ENCODE measurements at places on chromosomes 12 and 14.

DNA sequence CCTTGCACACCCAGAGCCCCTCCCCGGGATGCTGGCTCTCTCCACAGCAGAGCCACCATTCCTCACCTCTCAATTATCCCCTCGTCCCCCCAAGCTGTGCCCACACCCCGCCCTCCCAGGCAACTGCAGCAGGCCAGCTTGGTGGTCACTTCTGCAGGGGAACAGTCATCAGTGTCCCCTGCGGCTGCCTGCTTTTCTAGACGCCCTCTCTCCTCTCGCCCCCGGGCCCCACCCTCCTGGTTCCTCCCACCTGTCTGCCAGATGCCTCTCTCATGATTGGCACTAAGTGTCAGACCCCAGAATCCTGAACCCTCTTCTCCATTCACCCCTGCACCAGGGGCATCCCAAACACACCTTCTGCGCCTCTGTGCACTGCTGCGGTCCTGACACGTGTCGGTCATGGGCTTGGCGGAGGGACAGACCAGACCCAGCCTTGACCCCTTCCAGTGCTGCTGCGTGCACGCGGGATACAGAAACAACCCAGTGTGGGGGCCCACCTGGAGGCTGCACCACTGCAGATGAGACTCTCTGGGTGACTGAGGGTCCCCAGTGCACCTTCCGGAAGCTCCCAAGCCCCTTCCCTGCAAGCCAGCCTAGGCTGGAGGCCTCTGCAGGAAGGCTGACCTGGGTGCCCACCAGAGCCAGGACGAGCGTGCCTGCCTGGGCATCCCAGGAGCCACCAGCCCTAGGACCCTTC is 99.5 kb downstream of the SETD3 start:
- DNase-seq, result no peak

DNA sequence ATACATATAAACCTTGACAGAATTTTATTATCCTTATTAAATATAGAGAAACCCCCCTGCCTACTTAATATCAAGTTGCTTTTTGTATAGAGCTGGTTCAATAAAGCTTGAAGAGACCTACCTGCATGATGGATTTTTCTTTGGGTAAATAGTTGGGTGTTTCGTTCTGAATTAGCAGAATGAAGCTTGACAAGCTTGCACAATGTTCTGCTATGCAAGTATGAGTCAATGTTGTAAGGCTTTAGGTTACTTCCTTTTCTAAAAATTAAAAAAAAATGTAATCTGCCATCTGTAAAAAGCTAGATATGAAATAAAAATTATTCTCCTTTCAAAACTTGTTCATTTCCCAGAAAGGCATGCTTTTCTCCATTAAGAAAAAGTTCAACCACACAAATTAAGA is 1662.6 kb upstream of the SEL1L start:
- no peak for DNase-seq

DNA sequence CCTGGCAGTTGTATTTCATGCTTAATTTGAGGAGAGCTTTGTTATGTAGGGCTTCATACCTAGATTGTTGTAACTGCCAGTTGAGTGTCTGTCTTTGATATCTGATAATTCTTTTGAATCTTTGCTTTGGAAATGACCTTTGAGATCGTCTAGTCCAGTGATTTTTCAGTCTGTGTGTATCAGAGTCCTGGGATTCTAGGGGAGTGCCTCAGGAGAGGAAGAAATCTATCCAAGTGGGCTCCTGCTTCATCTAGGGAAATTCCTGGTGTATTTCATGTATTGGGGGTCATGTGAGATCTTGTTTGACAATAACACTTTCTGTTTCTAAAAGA is 98.6 kb downstream of the FIGNL2 start:
- DNase-seq, result no peak

DNA sequence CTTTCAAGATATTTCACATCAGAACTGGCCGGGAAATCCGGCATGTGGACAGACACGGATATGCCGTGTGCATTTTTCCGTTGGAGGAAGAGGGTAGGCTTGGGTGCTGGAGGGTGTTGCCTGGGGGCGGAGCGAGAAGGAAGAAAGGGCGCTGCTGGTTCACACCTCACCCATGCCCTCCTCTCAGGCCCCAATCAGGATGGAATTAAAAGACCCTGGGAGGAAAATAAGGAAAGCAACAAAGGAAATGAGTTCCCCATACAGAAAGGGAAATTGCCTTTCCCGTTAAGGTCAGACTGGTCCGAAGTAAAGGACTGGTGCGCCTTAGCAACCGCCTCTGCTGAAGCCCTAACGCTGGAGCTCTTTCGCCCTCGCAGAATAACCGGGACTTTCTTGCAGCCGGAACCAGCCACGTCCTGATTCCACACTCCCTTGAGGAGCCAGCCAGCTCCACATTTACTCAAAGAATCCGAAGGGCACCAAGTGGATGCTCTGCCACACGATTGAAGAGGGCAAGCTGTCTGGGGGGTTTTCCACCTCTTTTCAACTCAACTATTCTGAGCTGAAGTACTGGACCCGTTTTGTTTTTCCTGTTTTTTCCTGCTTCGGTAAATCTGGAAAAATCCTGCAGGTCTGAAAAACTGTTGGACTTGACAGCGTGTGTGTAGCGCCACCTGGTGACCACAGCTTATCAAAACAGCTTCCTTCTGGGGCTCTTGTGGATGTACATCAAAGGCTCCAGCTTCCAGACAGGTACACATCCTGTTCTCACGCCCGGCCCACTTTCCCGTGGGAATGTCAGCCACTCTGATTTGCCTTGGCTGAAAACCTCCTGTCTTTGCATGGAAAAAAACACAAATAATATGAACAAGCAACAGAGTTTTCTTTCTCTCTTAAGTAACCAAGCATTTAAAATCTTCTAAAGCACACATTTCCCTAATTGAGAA is 37.6 kb upstream of the BCL2L14 start:
- DNase-seq, result peak; percentile 86

DNA sequence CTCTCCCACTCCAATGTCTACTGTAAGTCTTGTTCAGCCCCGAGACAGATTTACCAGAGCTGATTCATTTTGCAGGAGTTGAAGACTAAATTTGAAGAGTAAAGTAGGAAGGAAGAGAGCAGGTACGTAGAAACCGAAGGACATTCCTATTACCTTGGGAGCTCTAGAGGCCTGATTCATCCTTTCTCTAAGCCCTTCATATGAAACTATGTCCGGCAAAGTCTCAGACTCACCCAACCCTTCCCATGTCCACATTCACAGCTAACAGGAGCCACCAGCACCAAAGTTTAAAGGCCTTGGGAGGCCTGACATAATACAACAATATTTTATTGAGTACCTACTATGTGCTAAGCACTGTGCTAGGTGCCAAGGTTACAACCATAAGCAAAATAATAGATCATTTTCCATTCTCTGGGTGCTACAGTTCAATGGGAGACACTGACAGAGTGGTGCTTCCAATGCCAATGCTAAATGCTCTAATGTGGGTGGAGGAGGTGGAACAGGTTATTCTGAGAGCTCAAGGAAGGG is 86.6 kb downstream of the PHLDA1 start:
- DNase-seq, result no peak

DNA sequence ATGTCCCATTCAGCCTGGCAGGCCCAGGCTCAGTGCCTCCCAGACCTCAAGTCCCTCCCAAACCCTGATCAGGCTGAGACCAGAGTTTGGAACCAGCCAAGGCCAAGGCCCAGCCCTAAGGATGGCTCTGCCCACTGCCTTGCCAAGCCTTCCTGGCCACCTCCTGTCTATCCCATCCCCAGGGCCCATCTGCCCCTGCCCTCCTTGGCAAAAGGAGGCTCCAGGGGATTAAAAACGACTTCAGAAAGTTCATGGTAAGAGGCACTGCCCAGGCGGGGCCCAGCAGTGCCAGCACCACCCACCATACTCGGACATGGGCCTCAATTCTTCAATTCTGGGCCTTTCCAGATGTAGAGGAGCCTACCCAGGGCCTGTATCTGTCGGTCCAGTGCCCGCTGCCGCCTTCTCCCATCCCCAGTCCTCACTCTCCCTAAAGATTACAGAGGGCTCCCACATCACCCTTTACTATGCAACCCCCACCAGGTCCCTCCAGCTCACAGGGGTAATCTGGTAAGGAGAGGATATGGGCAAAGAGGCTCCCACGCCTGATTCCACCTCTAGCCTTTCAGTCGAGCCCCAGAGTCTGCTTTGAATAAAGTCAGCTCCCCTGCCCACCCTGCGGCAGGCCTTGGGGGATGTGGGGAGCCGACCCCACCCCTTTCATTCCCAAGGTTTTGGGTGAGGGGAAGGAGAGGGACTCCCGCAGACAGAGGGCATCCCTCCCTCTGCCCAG is 932 bp downstream of the ADCY6 start:
- no peak for DNase-seq

- DNase-seq, result no peak
Observed at GRCh38 chr12:54571193-54572188, 17.0 kb downstream of the PPP1R1A start.

DNA sequence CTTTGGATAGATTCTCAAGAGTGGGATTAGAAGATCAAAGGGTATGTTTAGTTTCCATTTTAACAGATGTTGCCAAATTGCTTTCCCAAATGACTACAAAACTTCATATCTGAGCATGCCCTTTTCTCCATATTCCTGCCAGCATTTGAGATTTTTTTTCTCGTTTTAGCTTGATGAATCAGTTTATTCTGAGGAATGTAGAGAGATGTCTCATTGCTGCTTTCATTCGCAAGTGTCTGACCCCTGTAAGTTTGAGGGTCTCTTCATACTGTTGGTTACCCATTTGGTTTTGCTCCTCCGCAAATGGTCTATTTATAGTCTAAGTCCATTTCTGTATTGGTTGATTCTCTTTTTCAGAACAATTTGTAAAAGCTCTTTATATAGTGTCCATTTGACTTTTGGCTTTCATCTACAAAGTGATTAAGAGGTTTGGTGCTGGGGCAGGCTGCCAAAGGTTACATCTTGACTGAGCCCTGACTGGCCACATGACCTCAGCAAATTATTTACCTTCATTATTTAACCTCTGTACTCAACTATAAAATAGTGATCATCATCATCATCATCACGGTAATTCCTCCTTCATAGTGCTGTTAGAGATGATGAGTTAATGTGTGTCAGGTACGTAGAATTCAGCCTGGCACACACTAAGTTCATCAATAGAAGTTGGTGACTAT is 33.6 kb downstream of the HCAR2 start:
- DNase-seq, result no peak

- DNase-seq, result no peak
Observed at GRCh38 chr14:96126339-96126782, 78.3 kb upstream of the BDKRB2 start.

- DNase-seq, result no peak
Observed at GRCh38 chr12:42910656-42911055, 321.1 kb upstream of the PRICKLE1 start.

DNA sequence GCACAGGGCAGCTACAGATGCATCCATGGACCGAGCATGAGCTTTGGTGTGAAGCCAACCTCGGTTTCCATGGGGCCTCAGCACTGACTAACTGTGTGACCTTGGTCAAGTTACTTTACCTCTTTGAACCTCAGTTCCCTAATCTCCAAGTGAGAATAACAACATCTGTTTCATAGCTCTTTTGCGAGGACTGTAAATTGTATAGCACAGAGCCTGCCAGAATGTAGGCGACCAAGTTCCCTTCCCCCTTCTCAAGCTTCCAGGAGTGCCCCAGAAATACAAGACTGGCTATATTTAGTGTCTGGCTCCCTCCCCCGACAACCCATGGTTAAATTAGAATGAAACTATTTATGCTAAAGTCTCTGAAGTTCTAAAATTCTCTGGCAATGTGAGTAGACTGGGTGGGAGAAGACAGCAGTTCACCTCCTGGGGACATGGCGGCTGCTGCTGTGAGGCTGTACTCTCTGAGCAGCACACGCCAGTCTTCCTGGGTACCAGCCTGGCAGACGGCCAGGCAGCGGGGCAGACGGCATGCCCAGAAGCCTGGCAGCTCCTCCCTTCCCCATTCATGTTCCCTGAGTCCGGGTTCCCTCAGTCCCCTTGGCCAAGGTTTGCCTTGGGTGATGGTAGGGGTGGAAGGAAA is 22.0 kb upstream of the TMED10 start:
- peak; percentile 32 for DNase-seq

DNA sequence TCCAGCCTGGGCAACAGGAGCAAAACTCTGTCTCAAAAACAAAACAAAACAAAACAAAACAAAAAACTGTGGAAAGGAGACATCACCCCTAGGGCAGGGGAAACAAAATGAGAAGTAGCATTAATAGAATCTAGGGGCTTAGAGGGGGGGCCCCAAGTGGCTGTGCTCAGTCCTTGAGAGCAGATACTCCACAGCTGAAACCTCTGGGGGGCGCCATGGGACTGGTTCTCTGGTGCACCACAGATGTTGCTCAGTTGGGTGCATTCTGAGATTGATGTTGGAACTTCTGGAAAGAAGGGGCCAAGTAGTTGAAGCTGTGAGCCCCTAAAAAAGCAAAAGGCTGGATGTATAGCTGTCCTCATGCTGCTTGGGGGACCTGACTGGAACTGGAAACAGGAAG is 11.8 kb upstream of the SYNE2 start:
- no peak for DNase-seq

DNA sequence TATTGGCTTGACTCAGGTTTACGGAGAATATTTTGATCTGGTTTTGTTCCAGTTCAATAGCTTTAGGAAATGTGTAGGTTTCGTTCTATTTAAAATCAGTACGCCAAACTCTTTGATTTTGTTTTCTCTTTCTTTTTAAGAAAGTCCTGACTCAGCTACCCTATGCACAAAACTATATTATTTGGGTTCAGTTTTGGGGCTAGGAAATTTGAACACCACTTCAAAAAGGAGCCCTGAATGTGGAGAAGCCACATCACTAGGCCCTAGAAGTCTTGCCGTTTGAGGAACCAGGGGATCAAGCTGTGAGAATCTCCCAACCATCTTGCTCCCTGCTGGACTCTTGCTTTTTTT is 168.2 kb upstream of the BCL2L14 start:
- DNase-seq, result no peak

DNA sequence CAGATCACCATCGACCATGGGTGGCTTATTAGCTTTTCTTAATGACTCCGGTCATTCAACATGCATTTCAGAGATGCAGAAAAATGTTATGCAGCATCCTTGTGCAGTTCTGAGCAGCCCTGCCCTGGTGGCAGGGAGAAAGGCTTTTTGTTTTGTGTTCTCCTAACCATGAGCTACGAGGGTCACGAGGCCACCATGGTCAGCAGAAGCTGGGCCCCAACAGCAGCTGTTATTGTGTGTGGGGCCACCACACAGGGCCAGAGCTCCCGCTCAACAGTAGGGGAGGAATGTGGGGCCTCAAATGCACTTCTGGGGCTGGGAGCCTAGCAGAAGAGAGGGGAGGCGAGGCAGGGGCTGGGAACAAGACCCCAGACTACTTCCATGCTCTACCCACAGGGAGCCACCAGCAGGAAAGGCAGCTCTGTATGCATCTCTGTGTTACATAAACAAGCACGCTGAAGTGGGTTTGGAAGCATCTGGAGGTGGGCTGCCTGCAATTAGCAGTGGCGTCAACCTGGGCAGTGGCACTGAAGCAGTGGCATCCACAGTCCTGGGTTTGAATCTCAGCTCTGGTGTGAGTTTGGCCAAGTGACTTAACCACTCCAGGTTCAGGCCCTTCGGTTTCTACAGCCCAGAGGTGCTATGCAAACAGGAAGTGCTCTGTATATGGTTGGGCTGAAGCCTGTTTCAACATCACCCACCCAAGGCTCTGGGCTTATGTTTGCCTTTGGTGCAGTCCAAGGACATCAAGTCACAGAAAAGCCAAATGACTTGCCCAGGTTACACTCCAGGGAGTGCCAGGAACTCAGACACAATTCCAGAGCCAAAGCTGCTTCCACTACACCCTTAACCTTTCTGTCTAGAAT is 16.3 kb downstream of the GLTP start:
- peak; percentile 82 for DNase-seq

GRCh38 chr14:55600784-55601561 is 21.0 kb downstream of the KTN1 start:
- no peak for DNase-seq

GRCh38 chr12:57757771-57758170 is 2.9 kb downstream of the MARCHF9 start:
- DNase-seq, result no peak

GRCh38 chr12:122825773-122826724 is 9.2 kb upstream of the HIP1R start:
- no peak for DNase-seq
